ENCODE measurements at places on chromosomes 3 and 15. TPM values are rescaled to one million over a fixed set of nuclear protein-coding genes. Genes with fewer than 3 reads are reported as not detected.

Gene FGF12
- total RNA-seq: 0.31 TPM

Gene FETUB
- total RNA-seq: not detected

Gene LRTM1
- total RNA-seq: not detected

Gene HRG
- total RNA-seq: not detected

Gene SORD
- 33.2 TPM for total RNA-seq

Gene ERICH6
- total RNA-seq: not detected

Gene CRTC3
- total RNA-seq: 9.0 TPM

Gene NPRL2
- total RNA-seq: 17.2 TPM

Gene RAB7A
- 67.9 TPM for total RNA-seq

Gene SENP8
- total RNA-seq: 2.3 TPM

Gene UROC1
- total RNA-seq: not detected

Gene CORO2B
- 1.0 TPM for total RNA-seq

Gene VIPR1
- total RNA-seq: 1.5 TPM

Gene EPB42
- total RNA-seq: not detected

Gene C2CD4A
- total RNA-seq: not detected

Gene PYGO1
- 0.55 TPM for total RNA-seq

Gene RTP4
- total RNA-seq: not detected

Gene LRRIQ4
- total RNA-seq: not detected

Gene SST
- not detected for total RNA-seq

Gene TBC1D23
- total RNA-seq: 21.9 TPM

Gene LXN
- 8.3 TPM for total RNA-seq

Gene DTX3L
- 8.5 TPM for total RNA-seq

Gene CMC1
- total RNA-seq: 25.9 TPM

Gene OR5K2
- total RNA-seq: not detected

Gene CEP63
- total RNA-seq: 13.7 TPM

Gene CHRNA5
- 3.8 TPM for total RNA-seq

Gene LYZL4
- not detected for total RNA-seq

Gene MINAR1
- total RNA-seq: 0.08 TPM

Gene DUOXA2
- total RNA-seq: not detected

Gene HTR3E
- total RNA-seq: not detected

Gene ZKSCAN7
- total RNA-seq: 6.4 TPM

Gene ARPP19
- 94.0 TPM for total RNA-seq

Gene CD276
- total RNA-seq: 194 TPM

Gene CCR8
- total RNA-seq: not detected

Gene TXNRD3
- 8.8 TPM for total RNA-seq

Gene MYZAP
- total RNA-seq: 3.4 TPM

Gene ZBTB47
- total RNA-seq: 10.5 TPM

Gene ENTPD3
- total RNA-seq: 12.2 TPM

Gene SPG11
- total RNA-seq: 46.5 TPM

Gene NRROS
- total RNA-seq: under 0.01 TPM

Gene SHF
- 0.38 TPM for total RNA-seq

Gene MAP1A
- total RNA-seq: 0.42 TPM

Gene ACTC1
- total RNA-seq: not detected

Gene FGD5
- not detected for total RNA-seq

Gene CCDC33
- total RNA-seq: not detected

Gene TRIM42
- total RNA-seq: not detected

Gene SOX14
- not detected for total RNA-seq

Gene RMDN3
- 13.6 TPM for total RNA-seq

Gene SEMA3F
- total RNA-seq: 120 TPM

Gene CASR
- total RNA-seq: not detected

Gene TMC3
- total RNA-seq: not detected

Gene ACKR4
- 0.19 TPM for total RNA-seq

Gene CCPG1
- 16.9 TPM for total RNA-seq

Gene KBTBD12
- not detected for total RNA-seq

Gene NEK10
- 0.23 TPM for total RNA-seq

Gene HLTF
- total RNA-seq: 24.1 TPM

Gene RARB
- not detected for total RNA-seq

Gene TASOR
- 28.3 TPM for total RNA-seq

Gene EDEM1
- total RNA-seq: 75.1 TPM
